IMR-90 (cell line): ENCODE measurements at places on chromosomes 1 and 21. TPM values are rescaled to one million over a fixed set of nuclear protein-coding genes. Genes with fewer than 3 reads are reported as not detected.

GRCh38 chr21:17501107-17502006 is 11.5 kb upstream of the CXADR start:
- no peak for DNase-seq

DNA sequence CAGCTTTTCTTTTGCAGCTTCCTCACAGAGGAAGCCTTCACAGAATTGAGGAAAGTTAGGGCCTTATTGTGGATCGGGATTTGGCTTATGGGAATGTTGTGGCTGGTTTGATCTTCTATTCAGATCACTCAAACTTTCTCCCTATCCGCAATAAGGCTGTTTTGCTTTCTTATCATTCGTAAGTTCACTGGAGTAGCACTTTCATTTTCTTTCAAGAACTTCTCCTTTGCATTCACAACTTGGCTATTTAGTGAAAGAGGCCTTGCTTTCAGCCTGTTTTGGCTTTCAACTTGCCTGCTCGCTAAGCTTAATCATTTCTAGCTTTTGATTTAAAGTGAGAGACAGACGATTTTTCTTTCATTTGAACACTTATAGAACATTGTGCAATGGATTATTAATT is 181.9 kb upstream of the B3GALT2 start:
- no peak for DNase-seq

GRCh38 chr1:71047635-71048607 is at the start of gene PTGER3:
Gene PTGER3, minus strand, starts transcription at chr1:71047816. Its CDS starts 239 bp downstream, at chr1:71047577.
- no peak for DNase-seq

- no peak for DNase-seq
Measured at GRCh38 chr1:13826009-13826408, 126.0 kb downstream of the PRDM2 start.

The CBS gene
- total RNA-seq: 35.6 and 38.5 TPM in 2 replicates

DNA sequence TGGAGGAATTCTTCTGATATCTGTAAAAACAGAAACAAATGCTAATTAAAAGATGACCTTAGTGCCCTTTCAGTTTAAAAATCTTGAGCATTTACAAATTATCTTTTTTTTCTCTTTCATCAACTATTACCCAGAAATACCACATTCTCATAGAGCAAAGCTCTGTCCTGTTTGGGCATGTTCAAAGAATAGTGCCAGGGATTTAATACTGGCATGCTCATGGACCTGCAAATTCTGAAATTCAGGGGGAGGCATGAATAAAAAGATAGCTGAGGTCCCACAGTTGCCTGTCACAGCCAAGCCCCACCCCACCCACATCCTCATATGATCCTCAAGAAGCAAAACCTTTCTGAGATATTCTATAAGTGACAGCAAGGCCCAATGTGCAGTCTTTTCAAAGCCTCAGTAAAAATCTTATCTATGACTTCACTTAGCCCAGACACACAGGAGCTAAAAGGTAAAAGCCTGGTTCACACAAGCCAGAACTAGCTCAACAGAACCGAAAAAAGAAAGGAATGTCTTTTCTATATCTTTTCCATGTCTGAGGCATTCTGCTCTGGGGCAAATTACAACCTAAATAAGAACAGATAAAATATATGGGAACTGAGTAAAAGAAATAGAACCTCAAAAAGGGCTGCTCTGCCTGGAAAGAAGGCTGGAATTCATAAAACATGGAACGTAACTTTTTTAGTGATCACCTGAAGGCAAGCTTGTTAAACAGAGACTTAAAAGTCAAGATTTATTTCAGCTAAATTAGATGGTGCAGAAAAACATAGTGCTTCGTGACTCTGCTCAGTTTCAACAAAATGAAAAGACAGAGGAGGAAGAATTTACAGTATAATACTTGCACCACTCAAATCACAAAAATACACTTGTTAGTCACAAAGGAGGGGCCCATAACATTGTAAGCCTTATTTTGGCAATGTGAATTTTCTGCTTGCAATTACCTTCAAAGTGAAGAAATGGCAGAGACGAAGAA is 11.0 kb downstream of the WLS start:
- no peak for DNase-seq

The RSPO1 gene
- not detected in 2 replicates for total RNA-seq

- no peak for DNase-seq
Measured at GRCh38 chr1:28482702-28483101, 23.1 kb upstream of the RCC1 start.

The AGBL4 gene
- not detected in 2 replicates for total RNA-seq

GRCh38 chr1:41835485-41835884 is 83.2 kb downstream of the HIVEP3 start:
- DNase-seq: peak; percentile 60

- no peak for DNase-seq
Measured at GRCh38 chr1:209404577-209404976, 178.9 kb upstream of the CAMK1G start.

- DNase-seq: no peak
Measured at GRCh38 chr1:22953740-22954141, 18.9 kb downstream of the LACTBL1 start.
